Left colon (tissue), 2 donors: ENCODE measurements at places on chromosomes 6 and 20.

GRCh38 chr6:46414398-46414797, 76.9 kb downstream of the RCAN2 start:
- DNase-seq: no peak

DNA sequence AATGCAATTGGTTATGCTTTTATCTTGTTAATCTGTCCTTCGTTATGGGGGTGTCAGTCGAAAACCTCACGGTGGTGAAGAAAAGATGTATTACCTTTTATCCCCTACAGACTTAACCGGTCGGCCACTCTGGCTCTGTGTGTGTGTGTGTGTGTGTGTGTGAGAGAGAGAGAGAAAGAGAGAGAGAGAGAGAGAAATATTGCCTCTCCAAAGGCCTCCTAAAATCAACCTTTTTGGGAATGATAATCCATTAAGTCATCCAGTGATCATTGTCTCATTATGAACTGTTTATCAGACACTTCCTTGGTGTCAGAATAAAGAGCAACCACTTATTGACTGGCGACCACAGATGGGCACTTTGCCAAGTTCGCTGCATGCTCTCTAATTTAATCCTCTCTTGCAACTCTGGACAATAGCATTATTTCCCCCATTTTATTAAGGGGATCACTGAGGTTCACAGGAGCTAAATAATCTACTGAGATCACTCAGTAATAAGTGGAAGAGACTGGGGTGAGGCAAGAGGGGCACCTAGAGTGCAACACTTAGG, 30.7 kb downstream of the SLC35D3 start:
- no peak for DNase-seq

- no peak for DNase-seq
Measured at GRCh38 chr6:161809971-161810370, 536.1 kb upstream of the AGPAT4 start.

DNA sequence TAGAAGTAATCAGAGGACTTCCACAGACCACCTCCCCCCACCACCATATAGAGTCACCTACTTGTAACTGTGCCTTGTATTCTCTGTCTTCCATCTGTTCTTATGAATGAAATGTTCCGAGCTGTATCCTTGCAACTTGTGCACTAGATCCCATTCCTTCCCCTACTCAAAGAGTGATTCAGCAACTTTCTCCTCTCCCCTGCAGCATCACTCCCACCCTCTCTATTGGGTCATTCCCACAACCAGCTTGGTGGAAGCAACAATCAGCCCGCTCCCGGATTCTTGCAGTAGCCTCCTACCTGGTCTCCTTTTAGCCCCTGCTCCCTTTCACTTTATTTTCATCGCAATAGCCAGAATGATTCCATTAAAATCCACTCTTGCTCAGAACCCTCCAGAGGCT, 34.9 kb upstream of the REV3L start:
- no peak for DNase-seq

DNA sequence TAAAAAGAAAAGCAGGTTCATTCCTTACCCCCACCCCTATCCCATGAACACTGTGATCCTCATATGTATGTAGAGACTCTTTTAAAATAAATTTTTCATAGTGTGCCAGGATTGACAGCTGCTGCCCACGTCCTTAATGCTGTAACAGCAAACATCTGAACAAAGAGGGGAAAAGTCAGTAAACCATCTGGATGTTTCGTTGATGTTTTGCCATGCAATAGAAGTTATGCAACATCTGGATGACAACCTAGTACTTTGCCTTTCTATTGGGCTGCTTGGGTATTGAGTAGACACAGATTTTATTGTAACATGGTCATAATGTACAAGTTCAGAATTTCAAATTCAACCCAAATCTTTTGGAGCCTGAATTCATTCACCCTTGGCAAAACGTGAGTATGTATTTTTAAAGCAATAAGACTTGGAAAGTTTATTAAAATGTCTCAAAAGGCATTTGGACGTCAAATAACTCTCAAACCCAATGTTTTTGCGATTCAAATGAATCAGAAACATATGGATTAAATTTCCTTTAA, 500.3 kb downstream of the DHX35 start:
- no peak for DNase-seq

GRCh38 chr20:8305449-8305978, 173.4 kb downstream of the PLCB1 start:
- peak; percentile 51 for DNase-seq

DNA sequence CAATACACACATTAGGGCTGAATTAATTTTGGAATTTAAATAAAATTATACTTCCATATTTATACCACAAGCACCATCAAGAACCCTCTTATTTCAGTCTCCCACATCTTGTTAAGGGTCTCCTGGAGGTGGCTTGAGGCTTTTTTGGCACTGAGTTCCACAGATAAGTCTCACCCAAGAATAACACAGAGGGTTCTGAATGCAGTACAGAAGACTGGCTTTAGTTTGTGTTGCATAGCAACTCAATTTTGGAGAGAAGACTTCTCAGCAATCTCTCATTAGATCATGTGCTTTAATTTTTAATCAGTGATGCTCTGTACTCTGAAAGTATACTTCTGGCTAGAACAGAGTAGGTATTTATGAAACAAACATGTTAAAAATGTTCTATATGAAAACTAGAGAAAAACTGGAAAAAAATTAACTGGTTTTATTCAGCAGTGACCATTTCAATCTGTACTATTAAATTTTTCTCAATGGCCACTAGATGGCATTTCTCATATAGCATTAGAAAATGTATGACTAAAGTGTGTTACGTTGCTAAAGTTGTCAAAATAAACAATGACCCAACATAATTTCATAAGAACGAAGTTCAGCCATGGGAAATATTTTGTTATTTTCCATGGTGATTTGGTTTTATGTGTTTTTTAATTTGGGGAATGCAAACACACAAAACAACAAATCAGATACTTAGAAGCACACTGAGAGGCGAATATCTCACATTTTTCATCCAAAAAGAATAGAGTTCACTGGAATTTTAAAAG, 32.7 kb upstream of the MAP7 start:
- DNase-seq: no peak

DNA sequence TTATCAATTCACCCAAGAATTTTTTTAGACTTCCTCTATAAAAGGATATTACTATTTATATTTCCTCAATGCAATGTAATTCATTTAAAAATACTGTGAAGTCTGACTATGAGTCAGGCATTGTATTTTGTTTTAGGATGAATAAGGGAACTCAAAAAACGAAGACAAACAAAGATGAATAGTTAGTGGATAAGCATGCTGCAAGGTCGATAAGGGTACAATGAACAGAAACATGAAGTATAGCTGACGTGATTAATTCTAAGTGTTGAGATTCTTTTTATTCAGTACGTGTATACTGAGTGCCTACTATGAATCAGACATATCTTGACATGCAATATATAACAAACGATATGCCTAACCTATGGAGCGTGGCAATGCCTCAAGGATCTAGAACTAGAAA, 105.4 kb downstream of the PDE10A start:
- DNase-seq: no peak

GRCh38 chr20:25476106-25477013, 68.9 kb downstream of the GINS1 start:
- DNase-seq: no peak

- no peak for DNase-seq
Measured at GRCh38 chr6:136148051-136148450, 102.1 kb downstream of the MTFR2 start.

- DNase-seq: no peak
Measured at GRCh38 chr6:132322398-132322797, 78.9 kb downstream of the MOXD1 start.

DNA sequence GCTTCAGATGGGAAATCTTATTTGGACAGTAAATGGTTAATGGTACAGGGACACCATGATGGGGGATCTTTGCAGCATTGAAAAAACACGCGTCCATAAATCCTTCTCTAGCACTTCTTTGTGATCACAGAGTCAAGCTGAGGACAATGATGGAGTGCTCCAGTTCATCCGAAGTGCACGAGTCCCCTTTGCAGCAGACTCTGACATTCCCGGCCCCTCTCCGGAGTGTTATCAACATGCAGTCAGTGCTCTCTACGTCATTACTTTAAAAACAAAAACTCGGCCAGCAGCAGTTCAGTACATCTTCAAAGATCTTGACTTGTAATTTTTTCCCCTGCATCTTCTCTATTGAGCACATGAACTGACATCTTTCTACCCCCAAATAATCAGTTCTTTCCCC, 185.5 kb upstream of the AKAP12 start:
- no peak for DNase-seq
